ENCODE measurements at places on chromosomes 5 and 9.

DNA sequence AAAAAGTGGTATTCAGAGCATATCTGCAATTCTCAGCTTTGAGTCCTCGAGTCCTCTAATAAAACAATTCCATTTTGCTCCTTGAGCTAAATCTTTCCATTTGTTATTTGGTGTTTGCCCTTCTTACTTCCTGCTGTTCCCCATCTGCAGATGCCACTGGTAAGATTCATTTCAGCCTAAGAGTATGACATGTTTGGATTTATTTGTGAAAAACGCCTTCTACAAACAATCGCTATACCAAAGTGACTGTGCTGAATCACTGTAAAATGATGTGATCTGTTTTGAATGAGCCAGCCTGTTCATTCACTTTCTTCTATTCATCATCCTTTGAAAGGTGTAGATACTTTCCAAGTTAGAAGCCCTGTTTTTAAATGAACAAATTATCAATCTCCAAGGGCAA, 27.7 kb downstream of the KCTD16 start:
- no peak for DNase-seq

GRCh38 chr5:108345541-108346171, 36.2 kb downstream of the FBXL17 start:
- DNase-seq, result no peak

DNA sequence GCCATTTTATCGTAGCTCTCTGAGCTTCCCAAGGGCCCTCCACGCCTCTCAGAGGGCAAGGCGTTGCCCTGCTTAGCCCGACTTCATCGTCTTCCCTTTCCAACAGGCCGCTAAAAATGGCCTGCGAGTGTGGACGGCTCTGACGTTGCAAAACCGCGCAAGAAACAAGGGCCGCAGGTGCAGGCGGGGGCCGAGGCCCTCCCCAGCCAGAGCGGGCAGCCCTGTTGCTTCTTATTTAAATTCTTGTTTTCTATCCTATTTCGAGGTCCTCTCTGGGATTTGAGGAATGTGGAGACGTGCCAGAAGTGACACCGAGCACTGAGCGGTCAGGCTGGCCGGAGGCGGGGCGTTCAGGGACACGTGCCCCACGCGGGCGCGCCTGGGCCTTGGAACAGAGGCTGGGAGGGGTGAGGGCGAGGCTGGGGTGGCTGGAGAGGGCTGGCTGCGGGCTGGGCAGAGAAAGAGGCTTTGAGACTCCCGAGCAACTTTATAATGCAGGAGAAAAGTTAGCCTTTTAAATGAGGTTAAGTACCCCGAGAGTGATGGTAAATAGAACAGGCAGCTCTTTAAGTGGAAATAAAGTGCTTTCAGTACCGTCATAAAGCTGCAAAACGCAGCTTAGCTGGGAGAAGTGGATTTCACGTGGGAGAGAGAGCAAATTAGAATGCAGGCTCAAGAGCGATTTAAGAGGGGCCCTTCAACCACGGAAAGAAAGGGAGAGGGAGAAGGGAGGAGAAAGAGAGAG, 243.6 kb downstream of the AUH start:
- no peak for DNase-seq

DNA sequence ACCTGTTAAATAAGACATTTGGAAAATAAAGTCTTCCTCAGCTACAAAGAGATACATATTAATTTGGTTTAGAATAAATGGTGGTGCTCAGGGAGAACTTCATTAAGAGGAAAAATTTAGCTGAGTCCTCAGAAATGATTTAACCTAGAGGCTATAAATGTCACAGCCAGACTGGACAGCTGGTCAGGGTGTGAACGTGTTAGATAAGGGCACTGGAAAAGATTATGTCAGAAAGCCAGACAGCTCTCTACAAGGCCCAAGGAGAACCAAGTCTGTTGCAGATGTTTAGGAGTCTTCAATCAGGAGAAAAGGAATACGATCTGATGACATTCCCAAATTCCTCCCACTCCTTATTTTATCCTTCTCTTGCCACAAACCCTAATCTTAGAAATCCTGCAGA, 265.2 kb downstream of the MAT2B start:
- no peak for DNase-seq

DNA sequence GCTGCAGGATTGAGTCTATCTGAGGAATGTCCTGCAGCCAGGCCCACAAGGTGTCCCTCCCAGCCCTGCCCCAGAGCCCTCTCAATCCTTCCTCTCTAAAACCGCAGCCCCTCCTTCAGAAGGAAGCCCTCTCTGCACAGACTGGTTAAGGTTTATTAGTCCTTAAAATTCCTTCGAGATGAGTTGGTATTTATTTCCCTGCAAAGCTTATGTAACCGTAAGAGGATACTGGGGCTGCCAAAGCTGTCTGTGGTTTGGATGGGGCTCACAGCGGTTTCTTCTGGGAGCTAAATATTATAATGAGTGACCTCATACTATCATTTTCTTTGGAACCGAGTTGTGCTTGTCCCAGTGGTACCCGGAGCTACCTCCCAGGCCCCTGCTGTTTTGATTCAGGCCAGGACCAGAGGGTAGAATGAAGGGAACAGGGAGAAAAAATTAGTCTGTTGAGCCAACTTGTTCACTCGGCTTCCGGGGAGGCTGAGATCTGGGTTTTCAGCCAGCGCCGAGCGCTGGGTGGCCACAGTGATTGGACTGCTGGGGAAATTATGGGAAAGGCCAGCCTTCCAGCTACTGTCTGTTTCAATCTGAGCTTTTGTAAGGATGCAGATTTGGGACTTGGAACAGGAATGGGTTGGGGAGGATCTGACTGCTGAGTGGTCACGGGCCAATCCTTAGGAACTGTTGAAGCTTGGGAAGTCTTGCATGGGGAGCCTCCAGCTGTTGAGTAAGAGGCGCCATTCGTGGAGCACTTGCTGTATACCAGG, 107.5 kb downstream of the NDFIP1 start:
- DNase-seq, result no peak

DNA sequence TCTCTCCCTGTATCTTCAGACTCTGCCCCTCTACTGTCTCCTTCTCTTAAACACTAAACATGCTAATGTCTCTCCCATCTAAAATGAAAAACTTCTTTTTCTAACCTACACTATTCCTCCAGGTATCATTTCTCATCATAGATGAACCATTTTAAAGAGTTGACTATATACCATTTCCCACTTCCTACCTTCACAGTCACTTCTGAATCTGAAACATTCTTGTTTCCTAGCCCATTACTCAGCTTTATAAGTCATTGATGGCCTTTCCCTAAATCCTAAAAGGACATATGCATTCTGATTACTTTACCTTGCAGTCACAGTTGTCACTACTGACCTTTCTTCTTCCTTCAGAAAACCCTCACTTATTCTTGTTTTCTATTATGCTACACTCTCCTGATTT, 118.2 kb downstream of the SSBP2 start:
- no peak for DNase-seq

GRCh38 chr5:133927300-133928180, 40.9 kb downstream of the C5orf15 start:
- no peak for DNase-seq

DNA sequence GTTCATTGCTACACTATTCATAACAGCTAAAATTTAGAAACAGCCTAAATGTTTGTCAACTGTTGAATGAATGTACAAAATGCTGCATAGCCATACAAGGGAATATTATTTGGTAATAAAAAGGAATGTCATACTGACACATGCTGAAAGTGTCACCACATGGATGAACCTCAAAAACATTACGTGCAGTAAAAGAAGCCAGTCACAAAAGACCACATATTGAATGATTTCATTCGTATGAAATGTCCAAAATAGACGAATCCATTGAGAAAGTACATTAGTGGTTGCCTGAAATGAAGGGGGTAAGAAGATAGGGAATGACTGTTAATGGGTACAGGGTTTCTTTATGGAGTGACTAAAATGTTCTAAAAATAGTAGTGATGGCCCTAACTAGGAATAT, 11.6 kb upstream of the ECM2 start:
- no peak for DNase-seq

DNA sequence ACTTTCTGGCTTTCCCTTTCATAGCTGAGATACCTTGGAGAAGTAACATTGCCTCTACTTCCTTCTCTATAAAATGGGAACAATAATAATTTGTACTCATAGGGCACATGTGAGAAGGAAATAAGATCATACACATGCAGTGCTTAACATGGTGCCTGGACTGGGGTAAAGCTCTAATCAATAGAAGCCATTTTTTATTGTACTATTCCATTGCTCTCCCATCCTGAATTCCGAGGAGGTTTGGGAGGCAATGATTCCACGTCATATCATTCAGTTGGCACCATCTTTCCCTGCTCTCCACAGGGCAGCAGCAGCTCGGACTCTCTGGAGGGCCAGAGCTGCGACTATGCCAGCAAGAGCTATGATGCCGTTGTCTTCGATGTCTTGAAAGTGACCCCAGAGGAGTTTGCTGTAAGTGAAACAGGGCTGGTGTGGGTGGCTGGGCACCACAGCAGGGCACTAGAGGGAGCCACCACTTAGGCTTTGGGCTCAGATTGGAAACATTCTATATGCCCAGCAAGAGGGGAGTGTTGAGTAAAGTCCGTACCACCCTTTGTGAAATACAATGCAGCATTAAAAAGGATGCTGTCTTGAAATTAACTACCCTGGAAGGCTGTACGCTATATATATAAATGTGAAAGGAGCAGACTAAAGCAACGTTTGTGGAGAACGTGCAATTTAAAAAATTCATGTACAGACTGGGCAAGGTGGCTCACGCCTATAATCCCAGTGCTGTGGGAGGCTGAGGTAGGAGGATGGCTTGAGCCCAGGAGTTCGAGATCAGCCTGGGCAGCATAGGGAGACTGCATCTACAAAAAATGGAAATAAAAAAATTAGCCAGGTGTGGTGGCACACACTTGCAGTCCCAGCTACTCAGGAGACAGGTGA, 51.2 kb downstream of the RALGPS1 start:
- DNase-seq, result no peak

DNA sequence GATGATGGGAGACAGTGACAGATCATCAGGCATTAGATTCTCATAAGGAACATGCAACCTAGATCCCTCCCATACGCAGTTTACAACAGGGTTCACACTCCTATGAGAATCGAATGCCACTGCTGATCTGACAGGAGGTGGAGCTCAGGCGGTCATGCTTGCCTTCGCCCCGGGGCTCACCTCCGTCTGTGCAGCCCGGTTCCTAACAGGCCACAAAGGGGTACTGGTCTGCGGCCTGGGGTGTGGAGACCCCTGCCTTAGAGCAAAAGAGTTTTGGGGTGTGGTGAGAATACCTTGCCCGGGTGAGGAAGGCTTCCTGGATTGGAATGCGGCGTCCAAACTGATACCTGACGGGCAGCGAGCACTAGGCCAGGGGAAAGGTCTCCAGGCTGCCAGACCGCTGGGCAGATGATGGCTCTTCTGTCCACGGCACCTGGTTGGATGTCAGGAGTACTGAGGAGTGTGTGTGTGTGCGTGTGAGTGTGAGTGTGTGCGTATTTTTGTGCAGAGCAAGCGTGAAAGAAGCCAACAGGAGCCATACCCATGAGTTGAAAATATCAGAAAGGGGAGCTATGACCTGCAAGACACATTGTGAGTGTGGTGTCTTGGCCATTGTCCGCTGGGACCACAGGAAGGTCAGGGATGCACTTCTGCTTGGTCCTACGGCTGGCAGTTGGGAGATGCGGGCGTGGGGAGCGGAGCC, 55.4 kb downstream of the ACER2 start:
- DNase-seq, result no peak

GRCh38 chr5:51902512-51902911, 519.3 kb downstream of the ISL1 start:
- DNase-seq, result no peak

DNA sequence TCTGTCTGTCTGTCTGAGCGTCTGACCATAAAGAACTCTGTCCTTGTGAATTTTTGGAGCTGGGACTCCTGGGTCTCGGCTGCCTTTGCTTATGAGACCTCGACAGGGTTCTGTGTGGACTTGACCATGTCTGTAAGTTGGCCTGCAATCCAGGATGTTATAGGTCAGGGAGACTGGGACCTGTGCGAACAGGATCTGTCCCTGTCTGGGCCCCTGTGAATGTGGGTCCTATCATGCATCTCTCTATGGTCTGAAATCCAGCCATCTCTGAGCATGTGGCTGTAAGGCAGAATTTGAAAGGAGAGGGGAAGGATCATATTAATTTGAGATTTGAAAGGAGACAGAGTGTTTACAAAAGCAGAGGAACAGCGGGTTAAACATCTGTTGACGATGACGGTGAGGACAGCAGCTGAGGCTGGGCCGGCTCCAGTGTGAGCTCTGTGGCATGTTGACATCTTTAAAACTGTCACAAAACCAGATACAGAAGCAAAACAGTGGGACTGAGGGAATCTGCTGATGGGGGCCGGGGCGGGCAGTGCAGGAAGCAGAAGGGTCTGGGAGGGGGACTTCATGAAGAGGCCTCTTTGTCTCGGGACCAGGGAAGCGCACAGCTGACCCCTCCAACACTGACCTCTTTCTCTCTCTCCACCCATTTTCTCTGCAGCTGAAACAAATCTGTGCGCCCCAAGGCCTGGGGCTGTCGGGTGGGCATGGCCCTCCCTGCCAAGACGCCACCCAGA, 19.1 kb upstream of the MVB12B start:
- no peak for DNase-seq

- DNase-seq, result no peak
Observed at GRCh38 chr5:58040044-58040443, 419.8 kb downstream of the PLK2 start.

DNA sequence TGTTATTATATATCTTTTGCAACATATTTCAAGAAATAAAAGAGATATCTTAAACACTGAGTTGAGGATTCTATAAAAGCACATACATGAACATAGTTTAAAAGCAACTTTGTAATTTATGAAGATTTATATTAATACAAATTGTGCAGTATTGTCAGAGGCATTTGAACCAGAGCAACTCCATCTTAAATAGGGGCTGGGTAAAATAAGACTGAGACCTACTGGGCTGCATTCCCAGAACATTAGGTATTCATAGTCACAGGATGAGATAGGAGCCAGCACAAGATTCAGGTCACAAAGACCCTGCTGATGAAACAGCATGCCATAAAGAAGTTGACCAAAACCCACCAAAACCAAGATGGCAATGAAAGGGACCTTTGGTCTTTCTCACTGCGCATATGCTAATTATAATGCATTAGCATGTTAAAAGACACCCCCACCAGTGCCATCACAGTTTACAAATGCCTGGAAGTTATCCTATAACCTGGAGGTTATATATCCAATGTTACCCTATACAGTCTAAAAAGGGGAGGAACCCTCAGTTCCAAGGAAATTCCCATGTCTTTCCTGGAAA, 320.2 kb downstream of the FAM170A start:
- DNase-seq, result no peak

GRCh38 chr5:53956196-53956595, 354.2 kb downstream of the ARL15 start:
- DNase-seq, result no peak

DNA sequence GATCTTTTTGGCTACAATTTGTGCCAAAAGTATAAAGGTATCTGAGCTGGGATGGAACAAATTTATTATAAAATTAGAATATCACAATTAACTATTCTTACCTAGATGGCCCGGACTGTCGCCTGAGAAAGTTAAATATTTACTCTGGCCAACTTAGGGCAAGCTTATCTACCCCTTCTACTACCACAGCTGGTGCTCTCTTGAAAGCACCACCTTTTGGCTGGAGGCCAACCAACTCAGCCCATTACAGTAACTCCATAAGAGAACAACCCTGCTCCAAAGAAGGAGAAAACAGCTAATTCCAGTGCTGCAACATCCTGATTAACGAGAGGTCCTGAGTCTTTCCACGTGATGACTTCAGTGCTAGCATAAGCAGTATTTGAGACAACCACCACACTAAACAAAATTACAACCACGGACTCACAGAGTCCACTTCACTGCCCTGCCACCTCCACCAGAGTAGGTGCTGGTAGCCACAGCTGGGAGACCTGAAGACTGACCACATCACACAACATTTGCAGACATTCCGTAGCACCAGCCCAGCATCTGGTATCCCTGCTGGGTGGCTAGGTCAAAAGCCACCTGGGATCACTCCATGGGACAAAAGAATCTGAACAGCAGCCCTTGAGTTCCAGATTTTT, 43.2 kb downstream of the RGMB start:
- DNase-seq, result no peak
